Body of pancreas (tissue), 4 donors: ENCODE measurements at places on chromosomes 5 and 9. TPM values are rescaled to one million over a fixed set of nuclear protein-coding genes. Genes with fewer than 3 reads are reported as not detected.

Gene C5orf46
- total RNA-seq: not detected

Gene GPR150
- 6.0 TPM for total RNA-seq

Gene LCN9
- total RNA-seq: not detected

Gene SCGB3A2
- not detected for total RNA-seq

Gene TNFSF8
- not detected for total RNA-seq

Gene STKLD1
- not detected for total RNA-seq

Gene LRRC19
- 0.78 TPM for total RNA-seq

Gene BTNL8
- total RNA-seq: 1.0 TPM

DNA sequence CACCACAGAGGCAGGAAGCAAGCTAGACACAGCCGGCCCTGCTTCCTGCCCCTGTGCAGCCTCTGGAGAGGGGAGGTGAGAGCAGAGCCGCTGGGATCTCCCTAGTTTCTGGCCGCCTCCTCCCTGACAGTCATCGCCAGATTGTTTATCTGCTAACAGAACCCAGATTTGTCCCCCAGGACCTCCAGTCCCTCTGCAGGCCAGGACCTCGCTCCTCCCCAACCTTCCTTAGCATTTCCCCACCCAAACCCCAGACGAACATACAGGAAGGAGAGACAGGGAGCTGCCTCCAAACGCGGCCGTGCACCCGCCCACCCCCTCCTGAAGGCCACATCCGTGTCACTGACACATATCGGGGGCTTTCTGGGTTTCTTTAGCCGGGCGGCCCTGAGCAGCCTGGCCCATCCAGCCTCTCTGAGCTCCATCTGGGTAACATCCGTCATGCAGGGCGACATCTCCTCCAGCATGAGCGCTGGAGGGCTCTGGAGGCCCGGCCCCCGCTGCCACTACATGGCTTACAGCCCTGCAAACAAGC is 47.5 kb downstream of the DBH start:
- DNase-seq: peak; percentile 47
- H3K4me1 ChIP-seq: no peaks in the 10 kb centered on the region
- H3K36me3 ChIP-seq: no peaks in the 10 kb centered on the region
- no peaks in the 10 kb centered on the region for H3K27me3 ChIP-seq

DNA sequence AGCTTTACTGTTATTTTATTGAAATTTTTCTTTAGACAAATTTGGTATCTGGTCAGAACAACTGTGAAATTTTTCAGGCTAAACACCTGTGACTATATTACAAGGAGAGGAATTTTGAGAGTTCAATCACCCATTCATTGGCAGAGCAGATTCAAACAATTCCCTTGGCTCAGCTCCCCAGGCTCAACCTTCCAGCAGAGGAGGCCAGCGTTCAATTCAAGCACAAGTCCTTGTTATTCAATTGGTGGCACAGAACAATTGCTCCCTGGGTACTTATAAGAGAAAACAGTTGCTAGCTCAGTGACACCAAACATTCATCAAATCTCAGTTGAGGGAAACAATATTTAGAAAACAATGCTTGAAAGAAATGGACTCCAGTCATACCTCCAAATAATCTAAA is 83.3 kb downstream of the SUSD1 start:
- no peaks in the 10 kb centered on the region for H3K27me3 ChIP-seq
- no peak overlapping the region for H3K4me3 ChIP-seq
- peaks cover 5% of the 10 kb centered on the region for H3K4me1 ChIP-seq
- DNase-seq: peak; percentile 29

DNA sequence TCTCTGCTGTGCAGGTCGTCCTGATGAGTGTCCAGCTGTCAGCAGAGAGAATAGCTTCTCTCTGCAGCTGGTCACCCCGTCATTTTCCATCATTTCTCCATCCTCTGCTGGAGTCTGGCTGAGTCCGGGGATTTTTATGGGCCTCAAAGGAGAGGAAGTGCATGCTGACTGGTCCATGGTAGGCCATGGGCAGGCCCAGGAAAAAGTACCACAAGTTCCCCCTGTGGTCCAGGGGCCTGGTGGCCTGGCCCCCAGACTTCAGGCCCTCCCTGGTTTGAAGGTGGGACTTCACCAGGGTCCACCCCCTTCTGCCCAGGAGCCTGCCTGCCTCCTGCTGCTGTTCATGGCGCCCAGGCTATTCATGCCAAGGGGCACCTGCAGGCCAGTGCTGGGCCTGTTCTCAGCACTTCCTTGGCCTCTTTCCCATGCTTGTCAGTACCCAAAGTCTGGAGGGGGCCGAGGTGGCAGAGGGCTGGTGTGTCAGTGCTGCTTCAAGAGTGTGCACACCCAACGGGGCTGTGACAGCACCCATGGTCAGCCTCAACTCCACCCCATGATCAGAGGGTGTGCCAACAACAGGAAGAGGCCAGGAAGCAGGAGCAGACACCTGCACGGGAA is 7.3 kb upstream of the MTMR12 start:
- H3K27me3 ChIP-seq: no peaks in the 10 kb centered on the region
- H3K27ac ChIP-seq: no peak overlapping the region
- H3K4me3 ChIP-seq: no peak overlapping the region
- no peak for DNase-seq
- peaks cover 8% of the 10 kb centered on the region for H3K4me1 ChIP-seq

DNA sequence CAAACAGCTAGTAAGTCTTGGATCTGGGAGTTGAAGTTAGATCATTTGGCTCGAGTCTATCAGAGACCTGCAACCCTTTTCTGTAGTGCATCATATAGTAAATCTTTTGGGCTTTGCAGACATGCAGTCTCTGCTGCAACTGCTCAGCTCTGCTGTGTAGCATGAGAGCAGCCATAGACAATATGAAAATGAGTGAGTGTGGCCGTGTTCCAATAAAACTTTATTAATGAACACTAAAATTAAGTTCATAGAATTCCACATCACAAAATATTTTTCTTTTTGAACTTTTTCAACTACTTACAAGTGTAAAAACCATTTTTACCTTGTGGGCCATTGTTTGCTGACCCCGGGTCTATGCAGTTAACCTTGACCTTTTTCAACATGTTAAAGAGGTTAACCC is 35.2 kb downstream of the ROPN1L start:
- no peaks in the 10 kb centered on the region for H3K27me3 ChIP-seq
- no peaks in the 10 kb centered on the region for H3K4me1 ChIP-seq
- no peak overlapping the region for H3K4me3 ChIP-seq
- no peak overlapping the region for H3K27ac ChIP-seq

DNA sequence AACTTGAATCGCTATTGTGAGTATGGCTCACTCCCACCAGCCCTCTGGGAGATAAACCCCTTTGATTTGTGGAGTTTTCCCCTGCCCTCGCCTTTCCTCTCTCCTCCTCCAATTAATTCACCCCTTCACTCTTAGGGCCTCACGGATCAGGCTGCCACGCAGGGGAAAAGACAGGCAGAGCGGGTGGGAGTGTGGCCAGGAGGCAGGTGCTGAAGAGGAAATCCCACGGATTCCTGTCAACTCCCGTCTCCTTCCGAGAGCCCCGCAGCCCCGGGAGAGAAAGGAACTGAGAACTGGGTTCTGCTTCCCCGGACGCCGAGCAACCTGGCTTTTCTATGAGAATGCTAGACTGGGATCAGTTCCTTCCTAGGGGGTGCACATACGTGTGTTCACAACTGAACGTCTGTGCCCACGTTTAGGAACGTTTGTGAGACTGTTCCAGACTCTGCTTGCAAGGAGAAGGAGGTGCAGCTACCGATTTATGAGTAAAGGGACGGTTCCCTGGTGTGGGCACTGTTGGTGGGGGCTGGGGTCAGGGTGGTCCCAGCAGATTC is 314.5 kb upstream of the TLE4 start:
- H3K36me3 ChIP-seq: no peaks in the 10 kb centered on the region
- peaks cover 15% of the 10 kb centered on the region for H3K4me1 ChIP-seq
- DNase-seq: peak; percentile 10
- H3K27me3 ChIP-seq: no peaks in the 10 kb centered on the region

GRCh38 chr9:95816716-95817115 is 58.8 kb upstream of the ERCC6L2 start:
- DNase-seq: no peak
- H3K27me3 ChIP-seq: no peaks in the 10 kb centered on the region
- no peak overlapping the region for H3K4me3 ChIP-seq
- peaks cover 3% of the 10 kb centered on the region for H3K36me3 ChIP-seq

DNA sequence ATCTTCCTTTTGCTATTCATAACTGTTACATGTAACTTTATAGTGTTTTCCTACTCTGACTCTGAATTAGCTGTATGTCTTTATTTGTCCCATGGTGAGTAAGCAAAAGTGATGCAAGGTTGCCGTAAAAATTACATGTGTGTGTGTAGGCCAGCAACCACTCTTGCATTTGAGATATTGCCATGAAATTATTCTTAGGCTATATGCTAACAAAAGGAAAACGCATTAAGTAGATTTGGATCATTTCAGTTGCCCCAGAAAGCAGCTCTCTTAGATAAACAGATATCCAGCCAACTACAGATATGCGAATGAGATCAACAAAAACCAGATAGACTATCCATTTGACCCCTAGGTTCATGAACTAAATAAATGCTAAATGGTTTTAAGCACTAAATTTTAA is 73.6 kb downstream of the CYLC2 start:
- H3K27ac ChIP-seq: no peak overlapping the region
- no peak overlapping the region for H3K4me3 ChIP-seq

GRCh38 chr5:64595031-64595855 is 89.4 kb downstream of the RGS7BP start:
- no peaks in the 10 kb centered on the region for H3K36me3 ChIP-seq
- H3K4me1 ChIP-seq: no peaks in the 10 kb centered on the region
- H3K27ac ChIP-seq: no peak overlapping the region

DNA sequence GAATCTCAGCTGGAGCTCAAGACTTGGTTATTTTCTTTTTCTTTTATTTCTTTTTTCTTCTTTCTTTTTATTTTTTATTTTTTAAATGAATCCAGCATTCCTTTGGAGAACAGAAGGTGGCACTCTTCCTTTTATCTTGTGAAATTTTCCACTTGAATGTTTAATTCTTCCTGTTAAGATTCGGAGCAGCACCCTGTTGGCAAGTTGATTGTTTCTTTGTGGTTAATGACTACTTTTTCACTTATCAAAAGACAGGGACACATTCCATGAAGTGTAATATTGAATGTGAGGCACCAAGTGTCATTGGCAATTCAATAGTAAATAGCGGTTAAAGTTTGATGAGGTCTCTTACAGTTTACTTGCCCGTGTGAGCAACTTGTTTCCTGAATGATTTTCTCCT is 240.5 kb upstream of the CHD1 start:
- H3K27me3 ChIP-seq: no peaks in the 10 kb centered on the region
- H3K4me1 ChIP-seq: no peaks in the 10 kb centered on the region
- DNase-seq: no peak
- no peaks in the 10 kb centered on the region for H3K36me3 ChIP-seq

DNA sequence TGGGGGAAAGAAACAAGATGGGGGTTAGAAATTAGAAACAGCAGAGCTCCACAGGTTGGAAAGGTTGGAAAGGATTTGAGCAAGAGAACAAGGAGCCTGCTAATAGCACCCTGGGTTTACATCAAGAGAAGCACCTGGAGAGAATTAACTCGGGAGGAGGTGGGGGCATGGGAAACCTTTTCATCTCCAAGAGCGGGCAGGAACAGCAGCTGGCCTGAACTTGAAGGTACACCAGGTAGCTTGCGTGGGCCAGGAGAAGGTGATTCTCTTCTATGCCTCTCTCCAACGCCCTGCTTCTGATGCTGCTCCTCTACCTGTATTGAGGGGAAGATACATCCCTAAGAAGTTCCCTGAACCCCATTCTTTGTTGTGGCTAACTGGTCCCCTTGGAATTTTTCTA is 37.1 kb upstream of the GLRX start:
- no peaks in the 10 kb centered on the region for H3K27me3 ChIP-seq
- H3K27ac ChIP-seq: no peak overlapping the region
- DNase-seq: no peak
- no peak overlapping the region for H3K4me3 ChIP-seq
- H3K4me1 ChIP-seq: peaks cover 63% of the 10 kb centered on the region

DNA sequence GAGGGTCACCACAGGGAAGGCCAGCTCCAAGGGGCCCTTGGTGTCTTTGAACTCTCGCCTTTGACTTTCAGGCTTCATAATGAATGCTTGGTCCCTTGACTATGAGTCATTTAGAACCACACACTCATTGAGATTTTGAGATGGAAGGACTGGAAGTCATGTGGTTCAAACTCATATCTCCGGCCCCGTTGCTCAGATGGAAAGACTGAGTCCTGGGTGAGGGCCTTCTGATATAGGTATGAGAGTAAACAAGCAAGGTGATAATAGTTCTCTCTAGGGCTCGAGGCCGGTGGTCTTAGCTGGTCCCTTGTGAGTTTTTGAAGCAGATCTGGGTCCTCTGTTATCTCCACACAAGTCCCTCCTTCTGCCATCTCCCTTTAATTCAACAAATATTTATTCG is 210.6 kb downstream of the PAX5 start:
- H3K27ac ChIP-seq: no peak overlapping the region
- no peaks in the 10 kb centered on the region for H3K36me3 ChIP-seq
- H3K27me3 ChIP-seq: no peaks in the 10 kb centered on the region
- H3K4me1 ChIP-seq: peaks cover 6% of the 10 kb centered on the region
- no peak overlapping the region for H3K4me3 ChIP-seq
- no peak for DNase-seq

GRCh38 chr5:111401906-111402305 is 110.4 kb downstream of the STARD4 start:
- H3K4me3 ChIP-seq: no peak overlapping the region
- H3K27ac ChIP-seq: no peak overlapping the region

GRCh38 chr5:86917117-86917579 is 299.4 kb downstream of the COX7C start:
- no peaks in the 10 kb centered on the region for H3K4me1 ChIP-seq
- H3K36me3 ChIP-seq: no peaks in the 10 kb centered on the region
- H3K27me3 ChIP-seq: no peaks in the 10 kb centered on the region
- DNase-seq: no peak
- no peak overlapping the region for H3K4me3 ChIP-seq
- H3K27ac ChIP-seq: no peak overlapping the region

GRCh38 chr9:76181020-76181641 is 213.1 kb downstream of the RFK start:
- H3K4me1 ChIP-seq: peaks cover 16% of the 10 kb centered on the region
- no peaks in the 10 kb centered on the region for H3K27me3 ChIP-seq
- no peak overlapping the region for H3K4me3 ChIP-seq
- H3K36me3 ChIP-seq: no peaks in the 10 kb centered on the region

DNA sequence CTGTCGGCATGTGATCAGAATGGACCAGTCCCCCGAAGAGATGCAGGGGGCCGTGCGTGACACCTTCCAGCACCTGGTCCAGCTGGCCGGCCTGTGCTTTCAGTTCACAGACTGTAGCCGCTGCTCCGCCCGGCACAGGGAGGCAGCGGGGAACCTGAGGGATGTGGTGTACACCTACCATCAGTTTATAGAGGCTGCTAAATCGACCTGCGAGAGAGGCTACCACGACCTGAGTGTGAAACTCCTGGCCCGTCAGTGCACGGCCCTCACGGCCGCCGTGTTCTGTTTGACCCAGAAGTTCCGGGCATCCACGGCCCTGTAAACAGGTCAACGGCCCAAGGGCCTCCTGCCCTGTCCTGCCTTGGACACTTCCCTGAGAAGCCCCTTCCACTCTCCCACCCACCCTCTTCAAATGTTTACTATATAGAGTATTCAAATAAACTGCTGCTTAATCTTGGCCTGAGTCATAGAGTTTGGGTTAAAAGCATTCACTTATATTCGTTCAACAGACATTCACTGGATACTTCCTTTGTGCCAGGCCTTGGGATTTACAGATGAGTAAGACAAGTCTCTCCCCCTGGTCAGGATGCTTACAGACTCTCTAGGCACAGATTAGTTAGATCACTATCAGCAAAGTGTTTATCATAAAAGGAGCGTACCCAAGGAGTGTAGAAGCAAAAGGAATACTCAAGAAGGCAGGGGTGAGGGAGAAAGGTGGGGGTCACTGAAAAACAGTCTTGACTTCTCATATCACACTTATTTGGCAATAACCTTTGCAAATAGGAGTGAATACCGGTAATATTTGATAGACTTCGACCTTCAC is 6.9 kb upstream of the TRMT10B start:
- no peaks in the 10 kb centered on the region for H3K27me3 ChIP-seq
- H3K36me3 ChIP-seq: no peaks in the 10 kb centered on the region
- no peak for DNase-seq
- H3K4me3 ChIP-seq: no peak overlapping the region
- no peak overlapping the region for H3K27ac ChIP-seq
- no peaks in the 10 kb centered on the region for H3K4me1 ChIP-seq
